Activated CD4-positive, alpha-beta T cell treated with anti-CD3 and anti-CD28 coated beads for 1 hour (primary cell): ENCODE measurements at places on chromosomes 7 and 10.

- DNase-seq, result no peak
Observed at GRCh38 chr7:73446682-73447081, 13.1 kb downstream of the FZD9 start.

DNA sequence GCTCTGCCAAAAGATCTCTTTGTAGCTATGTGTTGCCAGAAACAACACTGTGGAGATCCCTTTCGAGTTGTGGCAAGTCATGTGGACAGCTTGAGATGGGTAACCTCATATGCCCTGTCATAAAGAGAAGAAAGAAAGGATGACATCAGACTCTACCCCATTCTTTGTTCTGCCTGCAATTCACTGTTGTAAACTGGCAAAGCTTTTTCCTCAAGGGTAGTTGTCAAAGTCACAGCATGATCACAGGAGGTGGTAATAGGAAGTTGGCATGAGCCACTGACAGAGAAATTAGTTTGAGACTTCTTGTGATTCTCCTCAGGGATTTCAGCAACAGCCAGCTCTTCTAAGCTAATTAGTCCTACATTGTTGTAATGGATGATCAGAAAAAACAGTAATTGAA is 19.4 kb upstream of the MINDY3 start:
- DNase-seq, result no peak

- no peak for DNase-seq
Observed at GRCh38 chr10:52635651-52636050, 136.9 kb downstream of the MBL2 start.

- DNase-seq, result no peak
Observed at GRCh38 chr7:158650821-158651225, 53.8 kb downstream of the NCAPG2 start.

- no peak for DNase-seq
Observed at GRCh38 chr10:114100848-114101741, 57.4 kb downstream of the ADRB1 start.

- no peak for DNase-seq
Observed at GRCh38 chr7:65951837-65952578, 30.0 kb downstream of the GUSB start.

DNA sequence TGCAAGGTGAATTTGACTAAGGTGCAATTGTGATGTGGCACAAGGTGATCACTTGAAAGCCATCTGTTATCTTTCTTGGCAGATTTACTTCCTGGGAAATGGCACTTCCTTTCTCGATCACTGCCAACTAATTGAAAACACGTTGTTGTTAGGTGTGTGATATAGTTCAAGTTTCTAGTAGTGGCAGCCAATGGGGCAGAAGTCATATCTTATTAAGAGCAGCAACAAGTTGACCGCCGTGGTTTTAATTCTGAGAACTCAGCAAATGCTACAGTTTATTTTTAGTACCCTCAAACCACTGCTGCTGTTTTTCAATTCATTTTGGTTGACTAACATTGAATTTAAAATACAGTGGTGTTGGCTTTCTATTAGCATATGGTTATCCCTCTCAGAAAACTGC is 1.6 kb downstream of the CHN2 start:
- no peak for DNase-seq

DNA sequence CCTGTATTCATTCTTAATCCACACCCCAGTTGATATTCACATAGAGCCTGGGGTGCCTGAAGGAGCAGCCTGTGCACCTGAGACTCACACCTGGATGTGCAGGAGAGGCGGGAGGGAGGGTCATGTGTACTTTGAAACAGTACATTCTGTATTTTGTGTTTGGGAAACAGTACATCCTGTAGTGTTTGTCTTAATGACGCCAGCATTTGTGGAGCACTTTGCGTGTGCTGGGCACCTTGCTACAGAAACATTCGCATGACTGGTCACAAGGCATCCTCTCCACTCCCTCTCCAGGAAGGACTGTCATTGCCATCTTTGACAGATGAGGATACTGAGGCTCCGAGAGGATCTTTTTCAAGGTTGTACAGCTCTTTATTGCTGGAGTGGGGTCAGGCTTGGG is 132.1 kb downstream of the TACC2 start:
- no peak for DNase-seq

DNA sequence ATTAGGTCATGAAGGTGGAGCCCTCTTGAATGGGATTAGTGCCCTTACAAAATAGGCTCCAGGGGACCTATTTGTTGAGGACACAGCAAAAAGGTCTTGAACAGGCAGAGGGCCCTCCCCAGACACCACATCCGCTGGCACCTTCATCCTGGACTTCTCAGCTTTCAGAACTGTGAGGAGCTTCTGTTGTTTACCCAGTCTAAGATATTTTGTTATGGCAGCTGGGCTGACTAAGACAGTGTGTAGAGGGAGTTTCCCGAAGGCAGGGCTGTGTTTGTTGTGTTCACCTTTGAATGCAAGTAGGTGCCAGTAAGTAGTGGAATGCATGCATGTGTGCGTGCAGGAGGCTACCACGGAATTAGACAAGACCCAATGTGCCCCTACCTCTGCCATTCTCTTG is 106.7 kb downstream of the PTPRE start:
- DNase-seq, result no peak

DNA sequence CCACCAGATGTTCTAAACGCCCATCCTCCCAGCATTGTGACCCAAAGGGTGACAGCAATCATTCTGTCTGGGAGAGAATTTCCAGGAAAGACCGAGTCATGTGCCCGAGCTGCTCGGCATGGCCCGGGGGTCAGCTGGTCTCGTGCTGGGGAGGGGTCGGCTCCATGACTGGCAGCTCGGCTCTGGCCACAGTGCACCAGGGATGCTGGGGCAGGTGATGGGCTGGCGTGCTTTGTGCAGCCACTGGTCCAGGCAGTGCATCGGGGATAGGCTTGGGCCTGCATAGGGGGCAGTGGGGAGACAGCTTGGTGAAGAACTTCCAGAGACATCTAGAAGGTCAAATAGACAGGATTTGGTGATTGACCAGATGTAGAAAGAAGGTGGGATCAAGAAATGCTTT is 39.2 kb upstream of the PSMG3 start:
- DNase-seq, result no peak

DNA sequence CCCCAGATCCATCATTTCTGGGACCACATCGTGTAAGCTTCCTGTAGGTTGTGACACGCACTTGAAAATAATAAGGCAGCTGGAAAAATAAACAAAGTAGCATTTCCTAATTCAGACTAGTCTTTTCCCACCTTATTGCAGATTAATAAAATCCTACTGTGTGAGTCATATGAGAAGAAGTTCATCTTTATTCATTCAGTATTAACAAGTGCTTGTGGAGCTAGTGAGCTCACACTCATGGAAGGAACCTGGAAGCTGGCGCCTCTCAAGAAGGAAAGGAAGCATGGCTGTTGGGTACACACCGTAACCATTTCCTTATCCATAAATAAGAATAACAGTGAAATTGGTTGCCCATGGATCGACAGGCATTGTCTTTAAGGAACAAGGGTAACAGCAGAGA is 152.6 kb upstream of the PFKP start:
- DNase-seq, result no peak

GRCh38 chr10:62248465-62248864 is 20.2 kb downstream of the RTKN2 start:
- no peak for DNase-seq

GRCh38 chr7:83204715-83205114 is 42.0 kb upstream of the PCLO start:
- DNase-seq, result no peak

GRCh38 chr7:76326646-76327233 is 24.3 kb downstream of the HSPB1 start:
- no peak for DNase-seq

GRCh38 chr10:116163333-116164131 is 109.5 kb downstream of the GFRA1 start:
- no peak for DNase-seq

GRCh38 chr7:152424348-152425108 is 11.3 kb downstream of the KMT2C start:
- DNase-seq, result no peak

- no peak for DNase-seq
Observed at GRCh38 chr7:140416560-140416959, 12.7 kb downstream of the RAB19 start.

DNA sequence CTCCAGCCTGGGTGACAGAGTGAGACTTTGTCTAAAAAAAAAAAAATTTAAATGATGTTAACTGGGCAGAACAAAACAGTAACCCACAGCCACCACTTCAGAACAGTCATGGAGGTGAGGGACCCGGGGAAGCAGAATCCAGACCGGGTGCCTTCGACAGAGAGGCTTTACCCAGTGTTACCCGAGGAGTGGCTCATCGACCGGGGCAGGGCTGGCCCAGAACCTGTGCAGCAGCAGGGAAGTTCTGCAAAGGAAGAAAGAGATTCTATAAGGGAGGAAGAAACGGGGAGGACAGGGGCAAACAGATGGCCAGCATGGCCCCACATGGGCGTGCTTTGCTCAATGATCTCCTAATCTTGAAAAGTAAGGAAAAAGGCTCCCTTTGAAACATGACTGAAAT is 26.0 kb upstream of the UBE3C start:
- no peak for DNase-seq

GRCh38 chr7:55325371-55325792 is 39.8 kb upstream of the LANCL2 start:
- DNase-seq, result no peak

GRCh38 chr10:44028384-44029137 is 356.3 kb downstream of the CXCL12 start:
- DNase-seq, result no peak

- DNase-seq, result no peak
Observed at GRCh38 chr10:83849150-83849549, 290.2 kb upstream of the GHITM start.

DNA sequence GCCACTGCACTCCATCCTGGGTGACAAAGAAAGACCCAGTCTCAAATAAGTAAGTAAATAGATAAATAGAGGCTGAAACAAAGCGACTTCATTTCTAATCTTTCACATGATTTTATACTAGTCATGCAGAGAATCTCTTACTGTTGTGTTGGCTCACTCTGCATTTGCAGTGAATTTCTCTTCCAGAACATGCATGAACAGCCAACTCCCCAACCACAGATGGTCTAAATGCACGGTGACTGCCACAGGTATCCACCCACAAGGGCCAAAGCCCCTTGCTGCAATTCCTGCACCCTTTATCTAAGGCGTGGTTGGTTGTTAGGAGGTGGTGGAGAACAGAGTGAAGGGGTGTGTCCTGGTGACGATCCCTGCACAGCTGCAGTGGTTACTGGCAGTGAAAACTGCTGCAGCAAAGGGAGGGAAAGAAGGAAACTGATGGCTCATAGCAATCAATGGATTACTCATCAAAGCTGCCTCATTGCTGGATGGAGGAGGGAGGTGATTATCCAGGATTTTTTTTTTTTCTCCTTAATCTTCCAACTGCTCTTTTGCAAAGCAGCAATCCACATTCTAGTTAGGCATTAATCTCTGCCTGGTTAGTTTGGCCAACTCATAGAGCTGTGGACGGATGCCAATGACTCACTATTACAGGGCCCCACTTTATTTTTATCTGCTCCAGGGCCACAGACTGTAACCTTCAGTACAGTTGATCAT is 50.6 kb downstream of the PRTFDC1 start:
- DNase-seq, result no peak

GRCh38 chr7:41010967-41011366 is 691.9 kb downstream of the INHBA start:
- no peak for DNase-seq

- DNase-seq, result no peak
Observed at GRCh38 chr10:96509017-96509641, 4.6 kb downstream of the TLL2 start.

DNA sequence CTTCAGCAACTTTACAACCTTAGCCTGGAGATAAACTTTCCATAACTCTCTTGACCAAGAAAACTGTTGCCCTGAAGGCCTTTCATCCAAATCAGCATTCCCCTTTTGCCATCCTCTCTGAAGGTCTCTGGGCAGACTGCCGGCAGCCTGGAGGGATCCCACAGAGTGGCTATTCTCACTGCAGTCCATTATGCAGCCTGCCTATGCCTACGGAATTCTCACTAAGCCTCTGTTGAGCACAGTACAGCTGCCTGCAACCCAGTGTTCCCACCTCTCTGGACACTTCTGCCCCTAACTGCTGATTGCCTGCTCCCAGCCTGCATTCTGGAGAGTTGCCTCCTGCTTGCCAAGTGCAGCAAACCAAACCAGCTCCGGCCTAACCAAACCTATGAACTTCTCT is 548.9 kb upstream of the STEAP1 start:
- DNase-seq, result no peak

DNA sequence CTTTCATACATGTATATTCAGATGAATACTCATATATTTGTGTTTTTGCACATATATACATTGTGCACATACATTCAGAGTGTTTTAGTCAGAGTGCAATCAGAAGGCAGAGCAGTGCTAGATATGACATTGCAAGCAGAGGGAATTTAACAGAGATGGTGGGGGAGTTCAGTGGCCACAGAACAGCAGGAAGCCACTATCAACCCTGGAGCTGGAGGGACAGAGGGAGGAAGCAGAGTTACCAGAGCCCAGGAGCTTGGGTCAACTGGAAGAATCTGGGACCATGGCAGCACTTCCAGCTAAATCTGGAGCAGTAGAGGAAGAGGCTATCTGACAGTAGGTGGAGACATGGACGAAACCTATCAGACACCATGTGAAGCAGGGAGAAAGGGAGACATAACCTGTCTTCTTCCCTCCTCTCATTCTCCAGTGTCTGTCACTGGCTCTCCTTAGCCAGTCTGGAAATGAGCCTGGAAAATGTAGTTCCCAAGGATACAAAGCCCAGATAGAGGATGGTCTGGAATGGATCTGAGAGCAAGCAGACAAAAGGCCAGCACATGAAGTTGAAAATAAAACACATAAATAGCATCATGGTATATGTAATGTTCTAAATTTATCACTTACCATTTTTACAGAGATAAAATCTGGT is 33.6 kb upstream of the HERPUD2 start:
- DNase-seq, result no peak

GRCh38 chr10:58968389-58968755 is 208.1 kb upstream of the PHYHIPL start:
- no peak for DNase-seq

GRCh38 chr10:114234132-114234531 is 4.9 kb upstream of the VWA2 start:
- no peak for DNase-seq

- no peak for DNase-seq
Observed at GRCh38 chr10:44356139-44357022, 28.5 kb downstream of the CXCL12 start.

GRCh38 chr7:2164646-2165045 is 68.1 kb downstream of the MAD1L1 start:
- no peak for DNase-seq

DNA sequence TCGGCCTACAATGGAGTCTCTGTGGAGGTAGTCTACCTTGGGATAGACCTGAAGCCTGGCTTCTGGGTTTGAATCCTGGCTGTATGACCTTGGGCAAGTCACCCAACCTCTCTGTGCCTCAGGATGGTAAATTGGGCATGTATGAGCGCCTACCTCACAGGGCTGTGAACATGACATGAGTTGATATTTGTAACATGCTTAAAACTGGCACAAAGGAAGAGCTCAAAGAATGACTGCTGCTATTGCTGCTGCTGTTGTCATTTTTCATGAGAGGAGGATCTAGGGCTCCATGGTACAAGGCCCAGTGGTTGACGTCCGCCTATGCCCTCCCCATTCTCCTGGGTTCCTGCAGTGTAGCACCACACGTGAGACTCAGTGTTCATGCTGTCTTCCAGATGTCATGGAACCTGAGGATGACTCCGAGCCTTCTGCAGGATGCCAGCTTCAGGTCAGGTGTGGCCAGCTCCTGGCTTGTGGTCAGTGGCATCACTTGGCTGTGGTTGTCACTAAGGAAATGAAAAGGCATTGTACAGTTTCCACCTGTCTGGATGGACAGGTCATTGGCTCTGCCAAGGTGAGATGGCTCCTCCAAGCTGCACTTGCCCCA is 95.0 kb downstream of the WDFY4 start:
- no peak for DNase-seq
